H1 (cell line): ENCODE measurements at places on chromosomes 7 and 10. TPM values are rescaled to one million over a fixed set of nuclear protein-coding genes. Genes with fewer than 3 reads are reported as not detected.
A peak's percentile ranks its signal among the peaks of the same experiment; 100 is the strongest.

The ACSL5 gene
- not detected in 2 replicates for total RNA-seq

GRCh38 chr7:79909176-79909575, 225.5 kb upstream of the GNAI1 start:
- no peaks in the 10 kb centered on the region for H3K4me1 ChIP-seq
- no peak for DNase-seq
- no peak overlapping the region for H3K27ac ChIP-seq
- no peak overlapping the region for H3K4me3 ChIP-seq
- no peaks in the 10 kb centered on the region for H3K36me3 ChIP-seq

The ZNF804B gene
- total RNA-seq = not detected in 2 replicates

- no peak for DNase-seq
- H3K27ac ChIP-seq = no peak overlapping the region
- no peaks in the 10 kb centered on the region; the same call in 1 of the 2 replicates for H3K36me3 ChIP-seq
- no peaks in the 10 kb centered on the region for H3K27me3 ChIP-seq
- H3K4me3 ChIP-seq = no peak overlapping the region
Observed at GRCh38 chr7:139354729-139355128, 5.0 kb upstream of the LUC7L2 start.

The P4HA1 gene
- 25.3 and 25.7 TPM in 2 replicates for total RNA-seq

DNA sequence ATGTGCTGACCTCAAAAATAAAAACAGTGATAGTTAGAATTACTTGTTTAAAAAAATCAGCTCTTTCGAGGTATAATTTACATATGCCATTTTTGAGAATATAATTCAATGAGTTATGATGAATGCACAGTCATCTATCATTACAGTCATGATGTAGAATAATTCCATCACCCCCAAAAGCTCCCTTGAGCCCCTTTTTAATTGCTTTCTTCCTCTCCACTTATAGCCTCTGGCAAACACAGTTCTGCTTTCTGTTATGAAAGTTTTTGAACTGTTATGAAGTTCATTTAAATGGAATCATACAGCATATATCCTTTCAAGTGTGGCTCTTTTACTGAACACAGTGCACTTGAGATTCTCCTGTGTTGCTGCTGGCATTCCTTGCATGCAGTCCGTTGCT, 41.4 kb downstream of the PRTFDC1 start:
- no peaks in the 10 kb centered on the region for H3K27me3 ChIP-seq
- DNase-seq = no peak
- no peaks in the 10 kb centered on the region for H3K36me3 ChIP-seq
- no peak overlapping the region for H3K27ac ChIP-seq

- no peak overlapping the region for H3K27ac ChIP-seq
- peak overlapping the region; percentile 46 for H3K4me3 ChIP-seq
- peaks cover 21% of the 10 kb centered on the region for H3K4me1 ChIP-seq
- no peaks in the 10 kb centered on the region for H3K36me3 ChIP-seq
- H3K27me3 ChIP-seq = peaks cover 32% of the 10 kb centered on the region
Observed at GRCh38 chr7:28956608-28957063, 1.5 kb downstream of the TRIL start.

- no peaks in the 10 kb centered on the region for H3K27me3 ChIP-seq
- DNase-seq = no peak
- no peaks in the 10 kb centered on the region for H3K4me1 ChIP-seq
Observed at GRCh38 chr10:42650374-42650773, 12.0 kb upstream of the ZNF33B start.

- no peaks in the 10 kb centered on the region for H3K4me1 ChIP-seq
- no peak for DNase-seq
- no peaks in the 10 kb centered on the region for H3K36me3 ChIP-seq
- no peaks in the 10 kb centered on the region for H3K27me3 ChIP-seq
- no peak overlapping the region for H3K27ac ChIP-seq
- H3K4me3 ChIP-seq = no peak overlapping the region
Observed at GRCh38 chr10:101330631-101331225, 23.2 kb upstream of the BTRC start.

- H3K27me3 ChIP-seq = no peaks in the 10 kb centered on the region
- H3K36me3 ChIP-seq = no peaks in the 10 kb centered on the region
- H3K27ac ChIP-seq = no peak overlapping the region
- H3K4me3 ChIP-seq = no peak overlapping the region
- no peaks in the 10 kb centered on the region for H3K4me1 ChIP-seq
Observed at GRCh38 chr10:56586461-56586891, 225.4 kb upstream of the ZWINT start.

- no peak overlapping the region for H3K27ac ChIP-seq
- no peak overlapping the region for H3K4me3 ChIP-seq
Observed at GRCh38 chr10:78770167-78771090, 298.3 kb upstream of the ZMIZ1 start.

- no peak for DNase-seq
- 0 out of 2 replicates have a peak, but pooled peaks cover 3% of the 10 kb centered on the region for H3K36me3 ChIP-seq
- H3K27ac ChIP-seq = no peak overlapping the region
- no peaks in the 10 kb centered on the region for H3K4me1 ChIP-seq
- H3K27me3 ChIP-seq = no peaks in the 10 kb centered on the region
Observed at GRCh38 chr7:143988976-143989745, 11.0 kb upstream of the OR6B1 start.

DNA sequence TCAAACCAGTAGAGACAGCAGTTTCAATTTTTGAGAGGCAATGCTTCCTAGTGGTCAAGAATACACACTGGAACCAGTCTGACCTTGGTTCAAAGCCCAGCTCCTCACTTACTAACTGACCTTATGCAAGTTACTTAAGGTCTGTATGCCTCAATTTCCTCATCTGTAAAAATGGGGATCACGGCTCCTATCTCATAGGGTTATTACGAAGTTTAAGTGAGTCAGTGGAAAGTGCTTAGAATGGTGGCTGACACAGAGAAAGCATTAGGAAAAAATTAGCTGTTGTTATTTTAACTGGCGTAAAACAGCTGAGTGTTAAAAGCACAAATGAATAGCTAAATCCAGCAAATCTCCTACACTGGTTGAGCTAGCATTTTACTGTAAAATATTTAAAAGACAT, 162.4 kb upstream of the LAMB4 start:
- H3K27ac ChIP-seq = no peak overlapping the region
- H3K27me3 ChIP-seq = no peaks in the 10 kb centered on the region
- H3K36me3 ChIP-seq = no peaks in the 10 kb centered on the region
- DNase-seq = no peak
- no peaks in the 10 kb centered on the region for H3K4me1 ChIP-seq

- no peak overlapping the region for H3K27ac ChIP-seq
- DNase-seq = no peak
- no peaks in the 10 kb centered on the region for H3K36me3 ChIP-seq
- H3K4me3 ChIP-seq = no peak overlapping the region
- H3K27me3 ChIP-seq = no peaks in the 10 kb centered on the region
Observed at GRCh38 chr7:92259062-92259461, 13.3 kb downstream of the ANKIB1 start.

- no peak overlapping the region for H3K4me3 ChIP-seq
- DNase-seq = no peak
- no peaks in the 10 kb centered on the region for H3K4me1 ChIP-seq
- H3K27ac ChIP-seq = no peak overlapping the region
- H3K36me3 ChIP-seq = no peaks in the 10 kb centered on the region
Observed at GRCh38 chr7:40306596-40306995, 171.8 kb downstream of the SUGCT start.

DNA sequence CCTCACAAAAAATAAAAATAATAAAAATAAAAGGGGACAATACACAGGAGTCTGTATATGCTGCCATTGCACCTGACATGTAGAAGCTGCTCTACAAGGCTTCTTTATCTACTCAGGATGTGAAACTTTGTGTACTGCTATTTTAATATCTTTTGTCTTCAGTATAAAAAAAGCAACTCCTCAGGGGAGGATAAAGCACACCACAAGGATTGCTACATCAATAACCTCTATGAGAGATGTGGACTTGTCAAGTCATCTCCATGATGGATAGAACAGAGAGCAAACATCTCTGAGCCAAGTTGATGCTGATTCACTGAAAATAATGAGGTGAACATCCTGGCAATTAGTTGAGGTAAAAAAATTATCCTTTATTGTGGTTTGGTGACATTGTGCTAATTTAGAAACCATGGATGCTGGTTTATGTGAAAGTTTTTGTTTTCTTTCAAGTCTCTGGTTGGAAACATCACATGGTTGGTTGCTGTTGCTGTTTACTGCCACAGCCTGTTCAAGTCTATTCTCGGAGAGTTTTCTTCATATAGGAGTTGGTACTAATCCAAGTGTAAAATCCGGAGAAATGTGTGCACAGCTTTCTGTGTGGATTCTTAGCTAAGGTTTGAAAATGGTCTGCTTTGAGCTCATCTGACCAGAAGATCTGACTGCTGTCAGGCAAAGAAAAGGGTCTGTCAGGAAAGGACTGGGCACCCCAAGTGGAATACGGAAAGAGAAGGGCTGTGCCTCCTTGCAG, 1.5 kb upstream of the HECW1 start:
- peaks cover 7% of the 10 kb centered on the region; the same call in 1 of the 2 replicates for H3K27me3 ChIP-seq
- no peak overlapping the region for H3K4me3 ChIP-seq
- H3K4me1 ChIP-seq = peaks cover 4% of the 10 kb centered on the region; the same call in 1 of the 2 replicates
- no peaks in the 10 kb centered on the region for H3K36me3 ChIP-seq
- no peak for DNase-seq
- H3K27ac ChIP-seq = no peak overlapping the region

- H3K36me3 ChIP-seq = no peaks in the 10 kb centered on the region
- no peak for DNase-seq
- no peak overlapping the region for H3K4me3 ChIP-seq
- H3K4me1 ChIP-seq = no peaks in the 10 kb centered on the region
- H3K27me3 ChIP-seq = no peaks in the 10 kb centered on the region
Observed at GRCh38 chr7:106827626-106828025, 37.5 kb upstream of the PIK3CG start.

The GPER1 gene
- total RNA-seq = 0.24 and 0.52 TPM in 2 replicates

GRCh38 chr7:125065001-125065400, 135.4 kb upstream of the POT1 start:
- no peak overlapping the region for H3K4me3 ChIP-seq
- no peaks in the 10 kb centered on the region for H3K27me3 ChIP-seq
- no peaks in the 10 kb centered on the region for H3K36me3 ChIP-seq
- no peaks in the 10 kb centered on the region for H3K4me1 ChIP-seq
- DNase-seq = no peak

- no peaks in the 10 kb centered on the region for H3K4me1 ChIP-seq
- DNase-seq = no peak
- no peaks in the 10 kb centered on the region for H3K36me3 ChIP-seq
- no peak overlapping the region for H3K27ac ChIP-seq
- no peaks in the 10 kb centered on the region for H3K27me3 ChIP-seq
Observed at GRCh38 chr10:31148951-31149350, 117.3 kb upstream of the ZNF438 start.

DNA sequence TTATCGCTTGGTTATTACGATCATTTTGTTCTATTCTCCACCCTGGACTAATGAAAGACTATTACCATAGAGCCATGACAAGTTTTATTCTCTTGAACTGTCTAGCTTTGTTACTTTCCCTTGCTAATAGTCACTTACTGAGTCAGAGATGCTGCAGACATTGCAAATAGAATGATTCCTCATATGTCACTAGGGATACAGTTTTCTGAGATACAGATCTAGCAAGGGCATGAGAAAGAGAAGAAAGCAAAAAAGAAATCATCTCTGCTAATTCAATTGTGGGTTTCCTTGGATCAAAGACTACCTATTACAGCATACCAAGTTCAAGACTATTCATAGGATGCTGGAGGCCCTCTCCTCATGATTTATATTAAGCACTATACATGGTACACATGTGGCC, 204.3 kb downstream of the MBL2 start:
- no peak for DNase-seq
- no peaks in the 10 kb centered on the region for H3K4me1 ChIP-seq
- no peak overlapping the region for H3K27ac ChIP-seq
- H3K4me3 ChIP-seq = no peak overlapping the region

- no peaks in the 10 kb centered on the region for H3K27me3 ChIP-seq
- DNase-seq = no peak
Observed at GRCh38 chr7:110800984-110801383, 289.9 kb upstream of the LRRN3 start.

The AP1S1 gene
- total RNA-seq = 56.0 and 56.1 TPM in 2 replicates

- no peak overlapping the region for H3K27ac ChIP-seq
- no peaks in the 10 kb centered on the region for H3K36me3 ChIP-seq
- H3K4me3 ChIP-seq = no peak overlapping the region
- H3K4me1 ChIP-seq = no peaks in the 10 kb centered on the region
- DNase-seq = no peak
Observed at GRCh38 chr10:113648478-113648877, 15.4 kb downstream of the NRAP start.

The KCNH2 gene
- 7.7 and 8.0 TPM in 2 replicates for total RNA-seq

- H3K36me3 ChIP-seq = no peaks in the 10 kb centered on the region
- DNase-seq = no peak
- no peak overlapping the region for H3K27ac ChIP-seq
- H3K27me3 ChIP-seq = no peaks in the 10 kb centered on the region
Observed at GRCh38 chr7:40623863-40624262, 489.1 kb downstream of the SUGCT start.

The MYL10 gene
- total RNA-seq = 0.44 TPM in 1 of 2 replicates, not detected in the other

The DYNC1I1 gene
- total RNA-seq = 0.58 and 1.2 TPM in 2 replicates

GRCh38 chr7:77354914-77355313, 61.2 kb downstream of the GSAP start:
- H3K4me1 ChIP-seq = no peaks in the 10 kb centered on the region; the same call in 1 of the 2 replicates
- H3K4me3 ChIP-seq = no peak overlapping the region
- no peak overlapping the region for H3K27ac ChIP-seq
- no peaks in the 10 kb centered on the region for H3K27me3 ChIP-seq
- DNase-seq = no peak

- no peak for DNase-seq
- H3K4me3 ChIP-seq = no peak overlapping the region
- H3K27me3 ChIP-seq = no peaks in the 10 kb centered on the region
- no peaks in the 10 kb centered on the region; the same call in 1 of the 2 replicates for H3K4me1 ChIP-seq
Observed at GRCh38 chr7:106841896-106842390, 23.1 kb upstream of the PIK3CG start.

The CADPS2 gene
- 19.7 and 22.3 TPM in 2 replicates for total RNA-seq

DNA sequence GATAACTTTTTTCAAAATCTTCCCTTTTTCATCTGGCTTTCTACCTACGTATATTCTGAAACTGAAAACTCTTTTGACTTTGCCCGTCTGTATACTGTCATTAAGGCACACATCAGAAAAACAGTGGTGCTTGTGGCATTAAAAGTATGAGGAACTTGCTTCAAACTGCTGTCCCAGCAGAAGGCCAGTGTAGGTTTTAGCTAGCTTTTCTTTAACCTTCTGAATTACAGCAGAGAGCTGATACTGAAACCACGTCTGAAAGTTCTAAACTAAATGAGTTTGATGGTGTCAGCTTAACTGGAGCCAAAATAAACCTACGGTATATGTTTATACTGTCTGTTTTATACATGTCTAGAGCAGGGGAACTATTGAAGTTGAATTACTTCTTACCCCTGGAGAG, 283.4 kb downstream of the TFEC start:
- no peak overlapping the region for H3K27ac ChIP-seq
- no peak for DNase-seq
- no peak overlapping the region for H3K4me3 ChIP-seq
- no peaks in the 10 kb centered on the region for H3K36me3 ChIP-seq

- no peaks in the 10 kb centered on the region for H3K27me3 ChIP-seq
- H3K4me1 ChIP-seq = no peaks in the 10 kb centered on the region; the same call in 1 of the 2 replicates
- peak within 1 kb of the TSS; percentile 62 for H3K4me3 ChIP-seq
- H3K27ac ChIP-seq = peak within 1 kb of the TSS; percentile 5; the same call in 1 of the 2 replicates
- peak; percentile 78 for DNase-seq
- H3K36me3 ChIP-seq = no peaks in the 10 kb centered on the region
Observed at GRCh38 chr7:140403878-140404564, at the start of gene RAB19. Gene RAB19 (plus strand): TSS chr7:140404058. CDS start chr7:140407647, 3,589 bp downstream.
